GOT3 (cell line): ENCODE measurements at places on chromosomes 5 and 9.

DNA sequence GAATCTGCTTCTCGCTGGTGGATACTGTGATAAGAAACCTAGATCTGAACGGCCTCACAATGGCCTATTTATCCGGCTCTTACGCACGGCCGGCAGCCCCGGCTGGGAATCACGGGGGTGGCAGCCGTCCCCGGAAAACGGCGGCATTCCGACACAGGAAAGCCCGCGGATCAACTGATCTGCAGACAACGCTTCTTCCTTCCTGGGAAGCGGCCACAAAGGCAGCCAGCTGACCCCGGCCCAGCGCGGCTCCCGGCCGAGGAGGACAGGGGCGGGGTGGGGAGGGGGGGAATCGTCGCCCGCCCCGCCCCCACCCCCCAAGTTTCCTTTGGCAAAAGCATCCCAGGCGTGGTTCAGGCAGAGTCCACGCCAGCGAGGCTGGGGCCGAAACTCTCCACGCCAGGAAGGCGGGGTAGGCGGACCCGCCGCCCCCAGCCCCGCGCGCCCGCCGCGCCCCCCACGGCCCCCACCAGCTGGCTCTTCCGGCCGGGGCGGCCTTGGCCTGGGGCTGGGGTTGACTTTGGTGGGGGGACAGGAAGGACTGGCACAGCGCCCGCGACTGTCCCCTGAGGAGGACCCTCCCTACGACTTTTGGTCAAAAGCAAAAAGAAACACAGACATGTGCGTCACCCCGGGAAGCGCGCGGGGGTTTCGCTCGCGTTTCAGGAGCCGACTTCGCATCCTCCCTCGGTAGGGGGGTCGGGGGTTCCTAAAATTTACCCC lies 247.7 kb upstream of the ANKRD55 start:
- no peak for DNase-seq

DNA sequence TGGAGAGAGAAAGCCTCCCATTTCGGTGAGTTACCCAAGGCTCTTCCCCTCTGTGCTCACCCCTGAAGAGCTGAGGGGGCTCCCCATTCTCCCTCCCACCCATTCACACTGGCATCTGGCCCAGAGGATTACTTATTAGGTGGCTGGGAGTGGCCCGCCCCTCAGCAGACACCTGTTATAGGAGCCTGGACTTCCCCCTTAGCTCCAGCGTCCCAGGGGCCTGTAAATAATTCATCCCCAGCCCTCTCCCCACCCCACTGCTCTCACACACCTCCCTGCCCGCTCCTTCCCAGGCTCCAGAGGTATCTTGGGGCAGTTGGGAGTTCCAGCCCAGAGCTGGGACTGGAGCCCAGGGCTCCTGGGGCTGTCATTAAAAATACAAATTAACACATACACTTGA lies 11.6 kb upstream of the SLC6A7 start:
- DNase-seq = no peak

DNA sequence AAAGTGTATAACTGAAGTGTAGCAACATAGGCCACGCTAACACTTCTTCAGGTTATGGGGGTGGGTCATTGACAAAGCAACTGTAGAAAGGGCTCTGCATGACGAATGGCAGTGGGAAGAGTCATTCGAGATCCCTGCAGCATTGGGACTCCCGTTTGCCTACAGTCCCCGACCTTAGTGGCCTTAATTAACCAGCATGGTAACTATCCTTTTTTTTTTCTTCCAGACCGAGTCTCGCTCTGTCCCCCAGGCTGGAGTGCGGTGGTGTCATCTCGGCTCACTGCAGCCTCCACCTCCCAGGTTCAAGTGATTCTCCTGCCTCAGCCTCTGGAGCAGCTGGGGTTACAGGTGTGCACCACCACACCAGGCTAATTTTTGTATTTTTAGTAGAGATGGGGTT lies 14.2 kb upstream of the CMBL start:
- no peak for DNase-seq

GRCh38 chr5:149413477-149414210 lies 34.6 kb upstream of the IL17B start:
- no peak for DNase-seq

DNA sequence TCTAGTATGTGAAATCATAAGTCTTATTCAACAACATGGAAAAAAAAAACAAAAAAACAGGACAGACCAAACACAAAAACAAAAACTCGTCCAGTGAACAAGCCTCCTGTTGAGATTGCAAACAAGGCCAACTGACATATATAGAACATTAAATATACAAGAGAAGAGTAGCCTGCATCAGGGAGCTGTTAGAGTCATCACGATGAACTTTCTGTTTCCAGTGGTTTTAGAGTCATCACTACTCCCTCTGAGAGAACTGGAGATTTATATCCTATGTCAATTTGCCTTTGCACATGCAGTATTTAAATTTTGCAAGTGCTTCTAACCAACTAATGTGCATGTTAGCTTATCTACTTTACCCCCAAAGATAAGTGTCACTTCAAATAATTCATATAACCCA lies 9.9 kb downstream of the SNCAIP start:
- no peak for DNase-seq

GRCh38 chr5:110909950-110910349 lies 161.6 kb upstream of the TSLP start:
- no peak for DNase-seq

DNA sequence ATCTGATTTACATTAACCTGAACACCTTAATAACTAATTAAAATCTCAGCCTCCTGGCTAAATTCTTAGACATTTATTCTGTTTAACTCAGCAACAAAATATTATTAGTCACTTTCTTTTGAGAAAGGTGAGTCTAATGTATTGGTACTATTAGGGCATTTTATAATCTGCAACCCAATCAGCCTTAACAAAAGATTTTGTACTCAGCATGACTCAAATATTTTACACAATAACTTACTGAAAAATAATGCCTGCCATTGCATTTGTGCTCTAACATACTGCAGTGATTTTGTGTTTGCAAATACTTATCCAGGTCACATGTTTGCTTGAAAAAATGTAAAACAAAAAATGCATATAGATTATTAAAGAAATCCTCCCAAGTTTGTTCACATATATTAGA lies 1129.9 kb downstream of the TAF11L14 start:
- no peak for DNase-seq

- DNase-seq = no peak
These were observed 342.4 kb downstream of the RASEF start for GRCh38 chr9:82720515-82720914.

DNA sequence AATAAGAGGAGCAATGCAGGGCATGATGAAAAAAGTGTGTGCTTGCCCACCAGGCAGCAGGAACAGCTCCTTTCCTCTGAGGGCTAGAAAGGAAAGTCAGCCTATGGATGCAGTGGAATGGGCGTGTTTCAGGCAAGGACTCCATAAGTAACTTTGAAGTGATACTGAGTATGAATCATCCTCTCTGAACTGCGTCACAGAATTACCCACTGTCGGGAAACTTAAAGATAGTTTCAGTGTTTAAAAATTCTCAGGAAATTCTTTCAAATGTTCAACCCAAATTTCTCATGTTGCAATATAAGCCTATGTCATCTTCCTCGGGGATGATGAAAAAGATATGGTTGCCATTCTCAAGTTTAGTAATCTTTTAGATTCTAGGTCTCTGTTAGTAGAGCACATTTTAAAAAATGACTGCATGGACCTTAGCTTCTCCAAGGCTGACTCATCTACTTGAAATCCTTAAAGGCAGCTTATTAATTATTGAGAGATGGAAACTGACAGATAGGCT lies 27.7 kb downstream of the PTCD2 start:
- DNase-seq = no peak

DNA sequence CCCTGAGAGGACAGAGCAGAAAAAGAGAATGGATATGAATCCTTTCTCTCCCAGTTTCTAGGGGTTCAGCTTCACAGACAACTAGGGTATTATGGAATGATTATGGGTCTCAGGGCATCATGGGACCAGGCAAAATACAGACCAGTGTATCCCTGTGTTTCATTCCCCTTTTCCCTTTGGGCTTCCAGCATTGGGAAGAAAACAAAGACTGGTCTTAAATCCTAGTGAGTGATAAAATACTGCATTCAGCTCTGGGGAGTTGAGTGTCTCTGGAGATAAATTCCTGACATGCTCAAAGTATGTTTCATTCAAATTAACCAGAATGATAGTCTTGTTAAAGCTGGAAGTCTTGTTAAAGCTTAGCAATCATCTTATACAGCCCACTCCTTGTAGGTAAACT lies 2.4 kb upstream of the POU4F3 start:
- DNase-seq = no peak

GRCh38 chr5:143115381-143115780 lies 288.1 kb downstream of the NR3C1 start:
- no peak for DNase-seq

GRCh38 chr5:158381614-158382160 lies 522.7 kb upstream of the CLINT1 start:
- DNase-seq = no peak

- DNase-seq = no peak
These were observed at the start of the genes GBA2 and RGP1 for GRCh38 chr9:35748858-35749514. GBA2 (minus strand) TSS chr9:35749228; CDS start chr9:35748704, 524 bp downstream. RGP1 (plus strand) TSS chr9:35749287; CDS start chr9:35749756, 469 bp downstream.

DNA sequence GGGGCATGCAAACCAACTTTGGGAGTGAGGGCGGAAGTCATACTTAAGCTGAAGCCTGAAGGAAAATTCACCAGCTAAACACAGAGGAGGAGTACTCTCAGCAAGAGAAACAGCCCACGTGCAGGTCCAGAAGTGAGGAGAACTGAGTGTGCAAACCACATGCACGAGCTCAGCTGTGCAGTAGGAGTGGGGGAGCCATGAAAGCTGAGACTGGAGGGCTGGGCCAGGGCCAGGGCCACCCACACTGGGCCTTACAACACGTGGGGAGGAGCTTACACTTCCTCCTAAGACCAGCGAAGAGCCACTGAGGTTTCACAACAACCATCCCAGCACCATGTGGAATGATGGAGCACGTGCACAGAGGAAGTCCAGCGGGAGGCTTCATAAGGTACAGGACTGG lies 9.3 kb upstream of the WWC1 start:
- no peak for DNase-seq

- DNase-seq = no peak
These were observed 2.0 kb downstream of the TENT4A start for GRCh38 chr5:6715271-6715670.

DNA sequence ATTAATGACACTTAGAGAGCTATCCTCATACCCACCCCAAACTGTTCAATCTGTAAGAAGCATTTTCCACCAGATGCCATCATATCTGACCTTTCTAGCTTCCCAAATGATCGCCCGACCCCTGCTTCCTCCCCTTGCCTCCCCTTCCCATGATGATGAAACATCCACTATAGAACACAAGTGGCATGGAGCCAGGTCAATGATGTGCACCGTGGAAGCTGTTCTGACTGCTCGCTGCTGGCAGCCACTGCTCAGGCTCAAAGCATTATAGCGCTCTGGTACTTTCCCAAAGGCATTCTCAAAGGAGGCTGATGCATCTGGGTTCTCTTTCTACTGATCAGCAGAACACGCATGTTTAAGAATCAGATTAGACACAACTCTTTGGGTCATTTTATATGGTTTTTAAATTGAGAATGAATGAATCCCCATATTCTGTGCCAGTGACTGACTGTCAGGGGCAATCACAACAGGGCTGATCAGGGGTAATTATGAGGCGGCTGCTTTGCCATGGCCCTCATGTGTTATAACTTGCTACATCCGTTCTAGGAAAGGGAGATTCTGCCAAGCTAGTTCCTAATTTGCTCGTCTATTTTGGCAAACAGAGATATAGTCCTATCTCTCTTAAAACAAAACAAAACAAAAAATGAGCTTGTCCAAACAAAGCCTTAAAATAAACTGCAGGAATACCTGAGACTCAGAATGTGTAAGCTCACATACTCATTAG lies 343.7 kb downstream of the ENC1 start:
- DNase-seq = no peak

- DNase-seq = no peak
These were observed 753.2 kb downstream of the TLR4 start for GRCh38 chr9:118457171-118458000.

GRCh38 chr5:116135344-116135743 lies 50.5 kb downstream of the COMMD10 start:
- no peak for DNase-seq

DNA sequence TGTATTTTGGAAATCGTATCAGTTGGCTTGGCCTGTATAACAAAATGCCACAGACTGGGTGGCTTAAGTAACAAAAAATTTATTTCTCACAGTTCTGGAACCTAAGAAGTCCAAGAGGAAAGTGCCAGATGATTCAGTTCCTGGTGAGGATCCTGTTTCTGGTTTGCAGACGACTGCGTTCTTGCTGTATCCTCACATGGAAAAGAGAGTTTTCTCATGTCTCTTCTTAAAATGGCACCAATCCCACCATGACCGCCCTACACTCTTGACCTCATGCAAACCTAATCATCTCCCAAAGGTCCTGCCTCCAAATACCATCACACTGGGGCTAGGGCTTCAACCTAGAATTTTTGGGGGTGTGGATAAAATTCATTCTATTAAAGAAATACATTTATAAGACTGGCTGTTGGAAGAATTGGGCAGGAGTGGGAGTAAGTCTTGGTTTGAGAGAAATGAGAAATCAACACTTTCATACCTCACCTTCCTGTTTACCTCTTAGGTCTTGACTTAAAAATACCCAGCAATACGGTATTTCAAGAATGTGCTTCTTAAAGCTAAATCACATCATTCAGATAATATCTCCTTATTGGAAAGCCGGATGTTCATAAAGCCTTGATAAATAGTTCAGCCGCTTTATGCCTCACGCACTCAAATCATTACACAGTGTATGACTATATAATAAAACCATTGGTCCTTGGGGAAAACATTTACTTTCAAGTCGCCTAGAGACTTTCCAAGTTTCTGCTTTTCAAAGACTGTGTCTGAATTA lies 28.7 kb downstream of the PTTG1 start:
- no peak for DNase-seq
